ENCODE measurements at places on chromosomes 5 and 9. TPM values are rescaled to one million over a fixed set of nuclear protein-coding genes. Genes with fewer than 3 reads are reported as not detected.

Gene PTGES
- total RNA-seq, result 0.28 TPM

Gene COL5A1
- total RNA-seq, result 0.28 TPM

Gene ENTREP1
- not detected for total RNA-seq

Gene CNTNAP3
- not detected for total RNA-seq

Gene LCN2
- total RNA-seq, result 0.82 TPM

Gene NMUR2
- not detected for total RNA-seq
